ENCODE measurements at places on chromosomes 6 and 20. TPM values are rescaled to one million over a fixed set of nuclear protein-coding genes. Genes with fewer than 3 reads are reported as not detected.

Gene GLP1R
- total RNA-seq, result 0.22 TPM

Gene NRSN2
- total RNA-seq, result 48.1 TPM

Gene ZSCAN16
- total RNA-seq, result 6.1 TPM

Gene RGS17
- 0.28 TPM for total RNA-seq

Gene TMC2
- total RNA-seq, result not detected

Gene PET117
- 13.1 TPM for total RNA-seq

Gene FUT9
- 0.13 TPM for total RNA-seq

Gene BTN1A1
- 0.09 TPM for total RNA-seq

Gene PCK1
- 29.7 TPM for total RNA-seq

Gene C6orf58
- total RNA-seq, result not detected

Gene TFAP2D
- not detected for total RNA-seq

Gene FAM162B
- total RNA-seq, result 4.3 TPM

Gene LIN28B
- not detected for total RNA-seq

Gene RNF217
- total RNA-seq, result 18.7 TPM

Gene BHLHE23
- total RNA-seq, result not detected

Gene BACH2
- 6.9 TPM for total RNA-seq

Gene CCN2
- 64.1 TPM for total RNA-seq

Gene CRISP3
- not detected for total RNA-seq

Gene GPSM3
- total RNA-seq, result 28.1 TPM

Gene DLL1
- 11.9 TPM for total RNA-seq

Gene SLC35D3
- not detected for total RNA-seq

Gene TGIF2
- total RNA-seq, result 15.3 TPM

Gene GJA10
- total RNA-seq, result not detected
